ENCODE measurements at places on chromosomes 13 and 19. TPM values are rescaled to one million over a fixed set of nuclear protein-coding genes. Genes with fewer than 3 reads are reported as not detected.

DNA sequence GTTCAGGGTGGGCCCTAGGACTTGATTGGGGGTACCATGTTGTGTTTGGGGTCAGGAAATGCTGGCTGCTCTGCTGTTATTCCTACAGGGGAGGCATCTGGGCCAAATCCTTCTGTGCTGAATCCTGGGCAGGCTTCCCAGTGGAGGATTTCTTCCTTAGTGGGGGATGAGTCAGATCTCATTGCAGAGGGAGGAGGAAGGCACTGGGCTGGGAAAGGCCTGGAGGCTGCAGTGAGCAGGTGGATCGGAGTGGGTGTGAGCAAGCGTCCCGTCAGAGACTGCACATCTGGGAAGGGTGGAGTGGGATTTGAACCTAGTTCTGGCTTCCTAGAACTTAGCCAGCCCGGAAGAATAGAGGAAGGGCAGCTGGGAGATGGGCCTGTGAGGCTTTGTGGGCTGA lies 11.5 kb downstream of the CCDC124 start:
- no peak for DNase-seq

GRCh38 chr19:28667348-28667977 lies 545.5 kb downstream of the UQCRFS1 start:
- DNase-seq: no peak

OR10H1 gene
- total RNA-seq: not detected

EFNB2 gene
- 45.2 TPM for total RNA-seq

CEACAM20 gene
- not detected for total RNA-seq
